ENCODE measurements at places on chromosomes 1 and 21.
A peak's percentile ranks its signal among the peaks of the same experiment; 100 is the strongest.

- no peak for DNase-seq
These were observed 4.1 kb downstream of the C1orf74 start for GRCh38 chr1:209780268-209780667.

DNA sequence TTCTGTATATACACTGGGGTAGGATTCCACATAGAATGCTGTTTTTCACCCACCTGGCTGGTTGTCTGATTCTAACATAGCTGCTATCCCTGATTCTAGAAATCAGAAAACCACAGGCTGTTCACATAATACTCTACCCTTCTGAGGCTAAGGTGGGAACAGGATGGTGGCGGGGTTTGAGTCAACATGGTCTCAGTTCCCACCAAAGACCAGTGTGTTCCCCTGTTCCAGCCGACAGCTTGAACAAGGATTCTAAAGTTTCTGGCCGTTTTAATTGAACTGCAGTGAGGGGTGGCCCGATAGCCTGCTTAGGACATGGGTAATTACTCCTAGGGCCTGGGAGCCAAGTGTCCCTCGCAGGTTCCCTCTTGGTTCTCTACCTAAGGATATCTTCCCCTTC lies 38.4 kb downstream of the PEX14 start:
- no peak for DNase-seq

- no peak for DNase-seq
These were observed 24.6 kb downstream of the ANGPTL1 start for GRCh38 chr1:178846306-178846705.

GRCh38 chr1:201374364-201374763 lies 3.1 kb downstream of the TNNT2 start:
- DNase-seq, result no peak

DNA sequence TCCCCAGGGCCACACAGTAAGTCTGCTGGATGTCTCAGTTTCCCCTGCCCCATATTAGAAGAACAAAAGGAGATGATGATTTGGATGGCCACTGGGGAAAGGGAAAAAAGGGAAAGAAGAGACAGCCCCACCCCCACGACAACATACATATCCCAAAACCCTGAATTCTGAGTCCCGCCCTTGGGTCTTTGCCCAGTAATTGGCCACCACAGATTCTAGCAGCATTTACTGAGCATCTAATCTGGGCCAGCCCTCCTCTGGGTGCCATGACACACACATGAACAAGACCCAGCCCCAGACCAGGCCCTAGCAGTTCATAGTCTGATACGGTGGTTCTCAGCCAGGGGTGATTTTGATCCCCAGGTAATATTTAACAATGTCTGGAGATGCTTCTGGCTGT lies 5.2 kb upstream of the TTC4 start:
- no peak for DNase-seq

- no peak for DNase-seq
These were observed 43.4 kb downstream of the PARP1 start for GRCh38 chr1:226364514-226364899.

DNA sequence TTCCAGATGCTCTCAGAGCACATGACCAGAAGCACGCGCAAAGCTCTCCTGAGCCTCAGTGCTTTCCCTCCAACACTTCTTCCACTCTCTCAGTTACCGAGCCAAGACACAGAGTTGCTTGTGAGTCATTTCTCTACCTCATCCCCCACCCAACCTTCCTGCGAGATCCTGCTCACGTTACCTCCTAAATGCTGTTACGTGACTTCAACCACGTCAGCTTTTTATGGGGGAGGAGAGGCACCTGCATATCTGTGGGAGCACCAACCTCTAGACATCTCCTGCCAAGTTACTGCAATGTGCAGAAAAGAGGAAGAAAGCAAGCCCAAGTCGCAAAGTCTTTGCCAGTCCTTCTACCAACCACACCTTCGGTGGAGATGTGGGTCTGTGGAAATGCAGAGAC lies 27.2 kb upstream of the ERG start:
- no peak for DNase-seq

GRCh38 chr1:231723146-231723545 lies 96.6 kb downstream of the DISC1 start:
- peak; percentile 84 for DNase-seq

DNA sequence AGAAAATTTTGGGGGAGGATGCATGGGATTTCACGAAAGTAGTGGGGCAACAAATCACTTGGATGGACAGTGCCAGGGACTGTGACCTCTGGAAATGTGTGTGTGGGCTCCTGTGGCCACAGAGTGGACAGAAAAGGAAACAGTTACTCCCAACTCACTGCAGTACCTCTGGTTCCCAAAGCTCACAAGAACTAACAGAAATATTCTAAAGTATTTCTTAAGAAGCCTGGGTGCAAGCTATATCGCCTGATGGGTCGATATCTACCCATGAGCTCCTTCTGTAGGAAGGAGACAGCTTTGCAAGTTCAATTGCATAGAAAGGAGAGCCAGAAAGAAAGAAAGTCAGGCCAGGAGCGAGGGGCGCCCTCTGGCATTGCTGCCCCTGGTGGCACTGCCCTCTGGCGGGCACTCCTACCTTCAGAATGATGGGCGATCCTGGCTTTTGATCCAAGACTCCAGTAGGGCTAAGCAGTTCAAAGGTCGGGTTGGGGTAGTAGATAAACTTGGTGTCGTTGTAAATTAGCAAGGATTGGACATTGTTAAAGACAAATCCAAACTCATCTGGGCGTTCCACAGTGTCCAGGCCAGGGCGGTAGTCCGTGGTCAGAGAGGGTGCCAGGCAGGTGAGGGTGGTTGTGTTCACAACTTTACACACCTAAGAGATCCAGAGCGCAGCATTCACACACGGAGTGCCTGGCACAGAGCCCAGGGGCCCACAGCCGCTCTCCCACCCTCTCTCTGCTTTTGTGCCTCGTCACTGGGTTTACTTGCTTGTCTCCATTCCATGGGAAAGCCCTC lies 134.7 kb upstream of the CD34 start:
- no peak for DNase-seq

GRCh38 chr21:35681946-35682345 lies 378.4 kb downstream of the SETD4 start:
- DNase-seq, result no peak

GRCh38 chr21:41833497-41834115 lies 45.5 kb downstream of the PRDM15 start:
- no peak for DNase-seq

GRCh38 chr1:113282008-113282892 lies 108.1 kb upstream of the MAGI3 start:
- no peak for DNase-seq

- DNase-seq, result no peak
These were observed 33.1 kb upstream of the LRRC3 start for GRCh38 chr21:44421901-44422840.

GRCh38 chr1:45327644-45328515 lies 1.2 kb downstream of the HPDL start:
- peak; percentile 7 for DNase-seq

DNA sequence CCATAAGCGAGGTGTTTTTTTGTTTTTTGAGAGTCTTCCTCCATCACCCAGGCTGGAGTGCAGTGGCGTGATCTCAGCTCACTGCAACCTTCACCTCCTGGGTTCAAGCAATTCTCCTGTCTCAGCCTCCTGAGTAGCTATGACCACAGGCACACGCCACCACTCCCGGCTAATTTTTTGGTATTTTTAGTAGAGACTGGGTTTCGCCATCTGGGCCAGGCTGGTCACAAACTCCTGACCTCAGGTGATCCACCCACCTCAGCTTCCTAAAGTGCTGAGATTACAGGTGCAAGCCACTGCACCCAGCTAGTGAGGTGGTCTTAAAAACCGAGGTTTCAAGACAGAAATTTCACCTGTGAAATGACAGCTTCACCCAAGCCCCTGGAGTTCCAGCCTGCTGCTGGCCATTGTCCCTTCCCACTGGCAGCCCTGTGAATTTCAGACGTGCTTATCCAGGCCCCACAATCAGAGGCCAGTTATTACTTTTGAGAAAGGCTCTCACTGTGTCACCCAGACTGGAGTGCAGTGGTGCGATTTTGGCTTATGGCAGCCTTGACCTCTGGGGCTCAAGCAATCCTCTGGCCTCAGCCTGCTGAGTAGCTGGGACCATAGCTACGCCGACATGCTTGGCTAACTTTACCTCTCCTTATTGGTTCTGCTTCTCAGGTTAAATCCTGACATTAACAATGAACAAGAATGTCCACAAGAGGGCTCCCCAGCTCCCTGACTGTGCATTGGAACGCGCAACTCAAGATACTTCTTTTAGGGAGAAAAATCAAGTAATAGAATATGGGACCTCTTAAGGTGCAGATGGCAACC lies 19.4 kb downstream of the ENO1 start:
- DNase-seq, result peak; percentile 85

DNA sequence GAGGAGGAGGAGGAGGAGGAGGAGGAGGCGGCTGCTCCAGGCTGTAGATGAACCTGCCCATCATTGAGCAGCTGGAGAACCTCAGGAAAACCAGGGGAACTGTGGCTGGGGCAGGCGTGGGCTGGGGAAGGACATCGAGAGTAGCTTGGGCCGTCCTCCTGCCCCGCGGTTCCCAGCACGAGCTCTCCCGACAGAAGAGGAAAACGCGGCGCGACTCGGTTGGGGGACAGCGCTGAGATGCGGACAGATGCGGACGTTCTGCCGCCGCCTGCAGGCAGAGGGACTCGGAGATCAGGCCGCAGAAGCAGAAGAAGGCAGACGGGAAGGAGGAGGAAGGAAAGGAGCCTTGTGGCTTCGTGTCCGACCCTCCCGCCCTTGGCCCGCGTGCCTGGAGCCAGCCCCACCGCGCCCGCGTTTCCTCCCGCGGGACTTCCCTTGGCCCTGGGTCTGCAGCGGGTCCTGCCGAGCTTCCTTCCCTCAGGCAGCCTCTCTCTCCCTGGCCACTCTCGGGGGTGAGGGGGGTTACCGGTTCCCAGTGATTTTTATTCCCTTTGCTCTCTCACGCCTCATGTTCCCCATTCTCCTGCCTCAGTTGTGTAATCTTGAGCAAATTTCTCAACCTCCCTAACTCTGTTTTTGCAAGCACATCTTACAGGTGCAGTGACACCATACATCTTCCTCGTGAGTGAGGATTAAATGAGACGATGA lies 1.7 kb upstream of the TNFRSF9 start:
- DNase-seq, result peak; percentile 60

GRCh38 chr1:240619906-240620621 lies 8.1 kb upstream of the GREM2 start:
- no peak for DNase-seq

DNA sequence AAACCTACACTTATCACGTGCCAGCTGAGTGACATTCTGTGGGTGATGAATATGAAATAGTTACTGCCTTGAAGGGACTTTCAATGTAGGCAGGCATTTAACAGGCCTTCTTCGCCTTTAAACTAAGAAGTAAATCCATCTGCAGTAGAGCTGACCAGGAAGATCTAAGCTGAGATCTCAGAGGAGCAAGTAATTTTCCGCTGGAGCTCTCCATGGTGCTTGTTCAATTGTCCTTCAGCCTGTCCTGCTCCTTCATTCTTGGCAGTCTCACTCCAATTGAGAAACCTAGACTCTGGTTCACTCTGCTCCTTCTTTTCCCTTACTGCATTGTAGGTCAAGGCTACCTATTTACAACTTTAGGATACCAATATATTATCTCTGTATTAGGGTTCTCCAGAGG lies 183.5 kb downstream of the HMCN1 start:
- DNase-seq, result peak; percentile 39

DNA sequence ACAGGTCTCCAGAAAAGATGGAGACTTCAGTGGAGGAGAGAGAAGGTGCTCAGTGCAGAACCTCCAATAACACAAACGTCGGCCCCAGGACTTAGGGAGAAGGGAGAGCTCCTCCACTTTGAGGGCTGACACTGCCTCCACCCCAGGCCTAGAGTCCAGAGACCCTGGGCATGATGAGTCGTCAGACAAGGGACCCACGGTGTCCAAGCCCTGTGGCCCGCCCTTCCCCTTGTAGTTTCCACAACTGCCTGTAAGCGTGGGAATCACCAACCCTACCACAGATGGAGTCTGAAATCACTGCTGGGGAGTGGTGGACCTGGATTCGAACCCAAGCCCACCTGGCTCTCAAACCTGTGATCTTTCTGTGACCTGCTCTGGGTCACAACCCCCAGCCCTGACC lies 281.1 kb downstream of the NPHP4 start:
- DNase-seq, result no peak

- no peak for DNase-seq
These were observed 20.8 kb downstream of the SSR2 start for GRCh38 chr1:155999964-156000363.

DNA sequence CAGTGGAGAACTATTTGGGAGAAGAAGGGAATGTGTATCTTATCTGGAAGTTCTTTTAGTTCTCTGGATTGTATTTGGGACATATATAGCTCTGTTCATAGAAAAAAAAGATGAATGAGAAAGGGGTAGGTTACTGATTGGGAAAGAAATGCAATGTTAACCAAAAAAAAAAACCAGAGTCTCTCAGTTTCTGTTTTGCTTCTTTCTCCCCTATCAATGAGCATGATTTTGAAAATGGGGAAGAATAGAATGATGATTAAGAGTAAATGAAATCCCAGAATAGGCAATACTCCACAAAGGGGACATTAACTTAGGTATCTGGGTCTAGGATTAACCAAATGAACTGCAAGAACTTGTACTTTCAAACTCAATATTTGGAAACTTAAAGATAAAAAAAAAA lies 92.9 kb downstream of the RHOU start:
- no peak for DNase-seq

- peak; percentile 92 for DNase-seq
These were observed 9.7 kb upstream of the SHCBP1L start for GRCh38 chr1:182962554-182963115.

GRCh38 chr1:100313382-100313781 lies 38.9 kb upstream of the CDC14A start:
- peak; percentile 23 for DNase-seq

- no peak for DNase-seq
These were observed 87.9 kb downstream of the RPS6KC1 start for GRCh38 chr1:213138892-213139291.

DNA sequence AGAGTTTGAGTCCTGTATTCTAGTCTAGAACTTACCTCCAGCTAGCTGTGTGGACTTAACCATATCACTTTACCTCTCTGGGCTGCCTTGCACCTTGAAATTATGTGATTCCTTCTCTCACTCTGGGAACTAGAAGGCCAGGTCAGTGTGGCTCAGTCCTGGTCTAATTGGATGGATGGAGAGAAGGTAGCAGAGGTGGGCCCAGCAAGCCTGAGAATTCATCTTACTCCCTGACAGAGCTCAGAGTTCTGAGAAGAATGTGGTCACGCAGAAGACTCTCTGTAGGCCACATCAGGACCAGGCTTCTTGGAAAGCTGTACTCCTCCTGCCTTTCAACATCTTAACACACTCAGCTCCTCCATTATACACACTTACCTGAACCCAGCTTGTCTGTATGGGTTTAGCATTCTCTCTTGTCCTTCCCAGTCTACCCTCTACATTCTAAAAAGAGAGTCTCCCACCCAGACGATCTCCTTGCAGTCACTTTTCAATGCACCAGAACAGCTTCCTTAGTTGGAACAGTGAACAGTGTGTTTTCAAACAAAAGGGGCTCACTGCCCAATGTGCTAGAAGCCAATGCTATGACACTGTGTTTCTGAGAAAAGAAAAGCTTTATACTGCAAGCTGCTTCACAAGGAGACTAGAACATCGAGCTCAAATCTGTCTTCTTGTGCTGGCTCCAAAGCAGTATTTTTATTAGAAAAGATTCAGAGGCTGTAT lies 60.5 kb downstream of the CAPN9 start:
- no peak for DNase-seq

DNA sequence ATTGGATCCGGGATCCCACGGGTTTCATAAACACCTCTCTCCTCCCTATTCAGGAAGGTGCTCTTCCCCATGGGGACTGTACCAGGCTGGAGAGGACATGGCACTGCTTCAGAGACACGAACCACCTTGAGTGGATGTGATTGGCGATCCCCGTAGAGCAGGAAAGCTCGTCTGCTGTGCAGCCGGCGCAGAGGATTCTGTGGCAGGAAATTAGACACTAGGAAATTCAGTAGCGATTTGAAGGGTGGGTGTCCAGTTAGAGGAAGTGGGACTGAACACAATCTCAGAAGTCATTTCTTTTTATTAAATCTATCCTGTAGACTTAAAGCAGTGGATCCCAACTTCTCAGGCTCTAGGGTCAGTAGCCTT lies 767 bp downstream of the PDIK1L start:
- DNase-seq, result peak; percentile 41

Measured in dermis blood vessel endothelial cell (primary cell).